ENCODE measurements at places on chromosomes 2 and 18. TPM values are rescaled to one million over a fixed set of nuclear protein-coding genes. Genes with fewer than 3 reads are reported as not detected.

Gene AQP12A
- not detected for total RNA-seq

Gene LRRTM4
- total RNA-seq: 0.03 TPM

Gene SH3BP4
- total RNA-seq: 20.2 TPM

Gene ABCG5
- total RNA-seq: not detected

Gene WDFY1
- 60.8 TPM for total RNA-seq

Gene ELOA2
- not detected for total RNA-seq

Gene CKAP2L
- 21.1 TPM for total RNA-seq

Gene CAPN10
- 37.9 TPM for total RNA-seq

Gene GPR39
- 6.9 TPM for total RNA-seq

Gene POU3F3
- total RNA-seq: not detected

Gene KLHL14
- total RNA-seq: not detected

Gene WDR43
- 140 TPM for total RNA-seq

Gene CNGA3
- total RNA-seq: not detected

Gene SERPINB10
- total RNA-seq: not detected

Gene SCG2
- 4.6 TPM for total RNA-seq

Gene MOGAT1
- total RNA-seq: not detected

Gene FSHR
- total RNA-seq: not detected

Gene HOXD3
- total RNA-seq: not detected

Gene GALR1
- total RNA-seq: not detected

Gene MALL
- total RNA-seq: 0.77 TPM

Gene TMEM182
- 8.3 TPM for total RNA-seq

Gene AUP1
- 169 TPM for total RNA-seq

Gene UGT1A5
- total RNA-seq: not detected

Gene REG3A
- total RNA-seq: not detected

Gene PLGLB2
- 0.26 TPM for total RNA-seq

Gene RGPD4
- not detected for total RNA-seq

Gene TMEM200C
- not detected for total RNA-seq

Gene CTDP1
- 26.9 TPM for total RNA-seq

Gene CFAP65
- not detected for total RNA-seq

Gene KCNK3
- not detected for total RNA-seq

Gene LDLRAD4
- total RNA-seq: not detected

Gene GPR35
- not detected for total RNA-seq

Gene GTF2A1L
- total RNA-seq: not detected

Gene NGEF
- 2.7 TPM for total RNA-seq

Gene MAP3K19
- total RNA-seq: not detected

Gene TMEM17
- 3.9 TPM for total RNA-seq

Gene ANKRD30B
- total RNA-seq: not detected

Gene GULP1
- total RNA-seq: 21.8 TPM

Gene ST6GAL2
- total RNA-seq: 1.6 TPM

Gene KCNE4
- total RNA-seq: not detected

Gene LBX2
- total RNA-seq: 4.0 TPM

Gene ITGAV
- total RNA-seq: 48.8 TPM

Gene EFR3B
- 5.6 TPM for total RNA-seq

Gene KLHL41
- not detected for total RNA-seq

Gene GNAL
- 0.10 TPM for total RNA-seq

Gene ALLC
- not detected for total RNA-seq

Gene LAMA1
- total RNA-seq: 12.2 TPM

Gene POTEI
- total RNA-seq: 0.33 TPM

Data from HT1080 (cell line).